ENCODE measurements at places on chromosomes 11 and 22.

DNA sequence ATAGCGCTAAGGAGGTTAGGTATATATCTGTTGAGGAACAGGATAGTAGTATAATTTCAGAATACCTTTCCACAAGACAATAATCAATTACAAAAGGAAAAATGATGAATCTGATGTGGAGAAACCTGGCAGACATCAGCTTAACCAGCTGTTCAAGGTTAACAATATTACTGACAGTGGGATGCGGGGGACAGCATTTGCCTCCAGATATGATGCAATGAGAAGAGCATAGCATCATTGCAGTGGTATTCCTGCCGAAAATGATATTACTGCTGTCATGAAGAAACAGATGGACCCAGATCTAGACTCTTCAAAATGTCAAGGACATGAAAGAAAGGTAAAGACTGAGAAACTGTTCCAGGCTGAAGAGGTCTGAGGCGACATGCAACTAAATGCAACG lies 49.7 kb downstream of the RBFOX2 start:
- DNase-seq = no peak

GRCh38 chr11:23232652-23233051 lies 372.4 kb upstream of the CCDC179 start:
- no peak for DNase-seq

- no peak for DNase-seq
These were observed 38.1 kb upstream of the LDLRAD3 start for GRCh38 chr11:35905646-35906276.

- DNase-seq = no peak
These were observed 356.2 kb downstream of the METTL15 start for GRCh38 chr11:28464252-28464867.

DNA sequence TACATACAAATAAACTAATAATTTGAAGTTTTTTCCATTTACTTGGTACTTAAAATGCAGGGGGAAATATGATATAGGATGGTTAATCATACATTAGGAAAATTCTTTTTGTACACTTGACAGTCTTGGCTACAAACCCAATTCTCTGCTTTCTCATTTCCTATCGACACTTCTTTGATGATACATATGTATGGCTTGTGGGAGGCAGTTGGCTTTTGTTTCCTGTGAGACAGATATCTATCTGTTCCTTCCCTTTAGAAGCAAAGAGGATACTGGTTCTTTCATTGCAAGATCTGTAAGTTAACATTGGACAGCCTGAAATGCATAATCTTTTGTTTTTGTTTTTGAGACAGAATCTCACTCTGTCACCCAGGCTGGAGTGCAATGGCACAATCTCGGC lies 47.9 kb upstream of the ADORA2A start:
- no peak for DNase-seq

DNA sequence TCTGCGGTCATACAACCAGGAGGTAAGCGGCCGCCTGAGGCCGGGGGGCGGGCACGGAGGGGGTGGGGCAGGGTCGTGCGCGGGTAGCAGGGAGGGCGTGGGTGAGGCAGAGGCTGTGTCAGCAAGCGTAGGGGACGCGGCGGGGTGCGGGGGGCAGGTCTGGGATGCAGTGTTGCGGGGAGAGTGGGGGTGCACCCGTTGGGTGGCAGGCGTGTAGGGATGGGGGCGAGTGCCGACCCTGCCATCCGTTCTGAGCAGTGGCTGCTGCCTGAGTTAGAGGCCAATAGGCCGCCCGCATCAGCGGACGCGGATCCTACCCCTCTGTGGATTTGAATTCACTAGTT lies 1.4 kb downstream of the RIC8A start:
- no peak for DNase-seq

Measured in stimulated activated CD8-positive, alpha-beta memory T cell treated with anti-CD3 and anti-CD28 coated beads, Interleukin-12 subunit alpha, Interleukin-12 subunit beta, amount 100 ng/mL, for 1 hour (primary cell).